ENCODE measurements at places on chromosomes 16 and 17.

GRCh38 chr17:34423978-34424813, 61.2 kb upstream of the CCL1 start:
- DNase-seq: no peak

DNA sequence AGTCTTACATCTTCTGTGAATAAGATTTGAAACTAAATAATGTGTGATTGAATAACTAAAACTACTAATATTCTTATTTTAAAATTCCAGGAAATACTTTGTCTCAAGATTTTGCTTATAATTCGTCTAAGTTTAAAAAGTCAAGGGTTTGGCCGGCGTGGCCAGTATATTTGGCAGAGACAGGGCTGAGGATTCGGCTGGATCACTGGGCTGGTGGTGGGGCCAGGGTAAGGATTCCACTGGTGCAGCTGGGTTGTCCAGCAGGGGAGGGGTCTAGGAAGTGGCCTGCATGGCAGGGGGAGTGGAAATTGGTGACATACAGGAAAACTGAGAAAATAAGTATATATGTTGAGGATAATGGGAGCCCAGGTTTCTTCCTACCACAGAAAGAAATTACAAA, 75.7 kb downstream of the MYO1D start:
- no peak for DNase-seq

- peak; percentile 50 for DNase-seq
Measured at GRCh38 chr17:41705271-41705991, 6.7 kb upstream of the GAST start.

DNA sequence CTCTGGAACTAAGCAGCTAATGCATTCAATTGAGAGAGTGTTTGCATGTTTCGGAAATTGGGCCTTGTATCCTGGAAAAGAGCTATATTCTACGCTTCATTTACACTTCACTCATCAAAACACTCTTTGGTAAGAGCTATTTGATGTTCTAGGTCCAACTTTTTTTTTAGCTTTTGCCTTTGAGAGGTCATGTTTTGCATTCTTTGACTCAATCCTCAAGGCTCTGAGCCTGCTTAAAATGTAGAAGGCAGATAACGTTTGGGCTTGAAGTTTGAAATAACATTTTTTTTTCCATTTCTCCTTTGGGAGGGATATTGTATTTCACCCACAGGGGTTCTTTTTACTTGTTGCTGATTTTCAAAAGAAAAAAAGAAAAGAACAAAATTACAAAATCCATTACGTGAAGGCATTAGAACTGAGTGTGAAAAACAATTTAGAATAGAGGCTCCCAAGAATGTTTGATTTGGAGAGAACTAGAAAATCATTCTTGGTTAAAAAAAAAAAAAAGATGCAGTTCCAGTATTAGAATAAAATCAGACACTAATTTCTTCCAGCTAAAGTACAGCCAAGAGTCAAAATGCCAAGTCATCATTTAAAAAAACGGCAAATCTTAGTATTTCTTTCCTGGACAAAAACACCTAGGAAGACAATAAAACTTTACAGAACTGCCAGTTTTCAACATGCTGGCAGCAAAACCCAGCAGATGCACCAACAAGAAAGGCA, 268.5 kb downstream of the GRIN2A start:
- DNase-seq: no peak

- DNase-seq: no peak
Measured at GRCh38 chr16:65126845-65127624, 5.2 kb upstream of the CDH11 start.

DNA sequence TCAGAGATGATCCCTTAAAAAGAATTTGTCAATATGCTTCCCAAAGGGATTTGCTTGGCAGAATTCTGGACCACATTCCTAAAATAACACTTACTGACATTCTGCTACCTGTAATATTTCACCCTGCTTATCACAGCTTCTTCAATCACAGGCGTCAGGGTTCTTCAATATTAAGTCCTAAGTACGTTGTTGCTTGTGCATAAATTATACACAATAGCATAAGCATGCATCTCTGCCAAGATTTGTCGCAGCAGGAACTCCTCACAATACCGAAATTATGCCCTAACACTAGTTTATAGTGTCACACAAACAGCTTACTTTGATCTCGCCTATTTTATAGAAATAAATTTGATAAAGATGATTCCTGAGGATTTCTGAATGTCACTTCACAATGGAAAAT, 48.9 kb downstream of the UBE2G1 start:
- DNase-seq: no peak

DNA sequence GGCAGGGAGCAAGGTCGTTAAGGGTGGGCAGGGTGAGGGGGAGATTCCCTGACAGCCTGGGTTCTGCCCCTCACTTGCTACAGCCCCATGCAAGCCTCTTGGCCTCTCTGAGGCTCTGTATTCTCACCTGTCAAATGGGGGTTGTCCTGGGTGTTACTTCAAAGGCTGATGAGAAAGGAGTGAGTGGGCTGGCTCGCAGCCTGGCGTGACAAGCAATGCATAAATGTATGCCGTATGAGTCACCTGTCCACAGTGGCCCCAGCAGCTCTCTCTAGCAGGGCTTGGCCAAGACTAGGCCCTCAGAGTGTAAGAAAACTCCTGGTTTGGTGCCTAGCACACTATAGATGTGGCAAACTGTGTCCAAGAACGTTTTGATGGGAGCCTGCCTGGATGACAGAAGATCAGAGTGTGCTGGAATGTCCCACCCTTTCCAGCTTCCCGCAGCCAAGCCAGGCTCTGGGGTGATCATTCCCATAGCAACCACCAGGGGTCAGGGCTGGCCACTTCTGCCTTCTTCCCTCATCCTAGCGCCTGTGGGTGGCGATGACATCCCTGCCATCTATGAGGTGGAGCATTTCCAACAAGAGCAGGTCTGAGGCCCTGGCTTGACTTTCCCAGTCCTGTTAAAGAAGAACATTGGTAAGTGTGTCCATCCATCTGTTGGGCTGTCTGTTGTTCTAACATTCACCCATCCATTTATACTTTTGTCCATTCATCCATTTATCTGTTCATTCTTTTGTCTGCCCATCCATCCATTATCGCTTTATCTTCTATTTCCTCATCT, 37.2 kb upstream of the ADGRG1 start:
- peak; percentile 73 for DNase-seq

DNA sequence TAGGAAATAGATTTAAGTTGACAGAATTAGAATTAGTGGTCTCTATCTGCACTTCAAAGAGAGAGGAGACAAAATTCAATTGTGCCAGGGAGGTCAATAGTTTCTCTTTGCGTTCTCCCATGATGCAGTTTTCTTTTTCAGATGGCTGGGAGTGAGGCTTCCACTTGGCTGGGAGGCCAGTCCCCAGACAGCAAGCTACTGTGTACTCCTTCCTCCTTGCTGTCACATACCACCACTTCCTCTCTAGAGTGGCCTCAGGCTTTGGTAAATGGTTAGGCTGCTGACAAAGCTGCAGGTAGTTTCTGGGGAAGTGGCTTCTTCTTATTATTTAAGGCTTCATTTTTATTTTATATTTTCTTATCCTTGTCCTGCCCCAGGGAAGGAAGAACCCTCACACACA, 106.2 kb upstream of the HS3ST4 start:
- no peak for DNase-seq

DNA sequence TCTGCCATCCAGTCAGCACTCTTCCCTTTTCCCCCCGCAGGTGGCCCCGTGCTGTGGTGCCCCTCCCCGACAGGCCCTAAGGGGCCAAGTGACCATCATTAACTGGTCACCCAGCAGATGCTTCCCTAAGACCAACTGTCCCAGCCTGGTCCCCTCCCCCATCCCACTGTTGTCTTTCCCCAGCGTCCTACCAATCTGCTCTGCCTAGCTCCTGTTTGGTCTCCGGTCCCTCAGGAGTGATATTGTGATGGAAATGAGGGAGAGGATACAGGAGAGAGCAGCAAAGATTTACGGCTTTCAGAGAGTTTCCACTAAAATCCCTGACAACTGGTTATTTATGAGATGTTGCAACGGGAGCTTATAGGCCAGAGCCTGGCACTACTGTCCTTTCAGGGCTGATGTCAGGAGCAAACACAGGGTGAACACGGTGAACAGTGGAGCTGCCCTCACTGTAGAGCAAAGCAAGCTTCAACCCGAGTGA, 1.4 kb upstream of the TTLL6 start:
- DNase-seq: no peak

DNA sequence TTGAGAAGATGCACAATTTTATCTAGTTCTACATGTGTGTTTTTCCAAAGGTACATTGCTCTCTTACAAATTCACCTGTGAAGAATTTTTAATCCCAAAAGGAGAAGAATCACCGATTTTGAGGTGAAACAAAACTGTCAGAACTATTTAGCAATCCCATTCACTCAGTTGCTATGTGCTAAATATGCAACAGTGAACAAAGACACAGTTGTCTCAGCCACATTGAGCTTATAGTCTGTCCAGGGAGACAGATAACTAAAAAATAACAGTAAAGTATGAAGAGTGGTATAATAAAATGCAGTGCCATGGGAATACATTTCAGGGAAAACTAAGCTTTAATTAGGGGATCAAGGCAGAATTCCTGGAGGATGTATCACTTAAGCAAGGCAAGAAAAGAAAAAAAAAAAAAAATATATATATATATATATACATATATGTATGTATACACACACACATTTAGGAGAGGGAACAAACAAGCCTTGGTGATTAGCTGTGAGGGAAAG, 110.4 kb downstream of the SPAG9 start:
- DNase-seq: peak; percentile 36

GRCh38 chr16:24539850-24540601, 660 bp downstream of the RBBP6 start:
- peak; percentile 44 for DNase-seq

- no peak for DNase-seq
Measured at GRCh38 chr16:81748476-81749198, 30.5 kb upstream of the PLCG2 start.

GRCh38 chr16:88015806-88016140, 64.5 kb downstream of the BANP start:
- no peak for DNase-seq

DNA sequence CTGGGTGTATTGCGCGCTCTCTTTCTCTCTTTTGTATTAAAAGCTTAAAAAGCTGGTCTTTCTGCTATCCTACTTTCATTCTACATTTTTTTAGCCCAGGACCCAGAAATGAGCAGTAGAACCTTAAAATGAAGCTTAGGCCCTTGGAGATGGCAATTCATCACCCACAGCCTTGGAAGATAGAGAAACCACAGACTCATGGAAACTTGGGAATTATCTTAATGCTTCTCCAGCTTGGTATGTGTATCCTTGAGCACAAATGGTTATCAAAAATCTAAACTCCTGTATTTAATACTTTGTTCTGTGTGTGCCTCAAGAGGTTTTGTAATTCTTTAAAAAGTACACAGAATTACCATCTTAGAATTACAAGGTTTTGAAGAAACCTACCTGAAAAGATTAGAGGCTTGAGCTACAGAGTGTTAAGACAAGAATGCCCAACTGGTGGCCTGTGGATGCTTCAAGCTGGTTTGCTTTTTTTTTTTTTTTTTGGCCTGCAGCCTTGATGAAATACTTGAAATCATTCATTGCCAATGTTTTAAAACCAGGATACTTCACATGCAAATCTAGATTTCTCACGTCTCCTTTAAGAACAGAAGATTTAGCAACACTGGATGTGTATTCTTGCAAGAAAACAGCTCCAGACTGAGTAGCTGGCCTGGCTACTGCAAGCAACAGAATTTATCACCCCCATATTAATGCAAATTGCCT, 105.0 kb downstream of the XYLT1 start:
- DNase-seq: peak; percentile 65

DNA sequence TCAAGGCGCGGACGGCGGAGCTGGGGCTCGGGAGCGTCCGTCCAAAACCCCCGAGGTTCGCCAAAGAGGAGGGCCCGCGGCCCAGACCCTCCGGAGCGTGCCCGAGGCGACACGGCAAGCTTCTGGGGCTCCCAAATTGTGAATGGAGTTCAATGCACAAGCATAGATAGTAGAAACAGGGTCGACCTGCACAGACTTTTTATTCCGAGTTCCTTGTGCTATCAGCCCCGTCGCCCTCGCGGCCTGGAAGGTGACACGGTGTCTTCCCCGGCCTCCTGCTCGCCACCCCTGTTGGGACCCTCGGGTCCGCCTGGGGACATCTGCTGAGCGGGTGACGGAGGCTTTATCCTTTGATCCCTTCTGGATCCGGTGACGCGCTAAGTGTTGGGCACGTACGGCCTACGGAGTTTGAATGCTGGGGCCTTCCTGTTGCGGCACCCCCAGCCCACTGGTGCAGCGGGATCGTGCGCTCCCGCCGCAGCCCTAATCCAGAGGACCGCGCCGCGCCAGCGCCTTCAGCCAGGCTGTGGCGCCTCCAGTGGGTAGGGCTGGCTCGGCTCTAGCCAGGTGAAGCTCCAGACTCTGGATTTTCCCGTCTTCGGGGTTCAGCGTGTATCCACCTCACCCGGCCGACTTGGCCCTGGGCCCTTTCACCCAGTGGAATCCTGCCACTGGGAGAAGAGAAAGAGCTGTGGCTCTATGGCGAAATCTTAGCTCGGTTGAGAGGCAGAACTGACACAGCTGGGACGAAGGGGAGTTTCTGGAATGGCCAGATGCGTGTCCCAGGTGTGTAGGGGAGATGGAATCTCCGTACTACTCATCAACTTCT, 17.0 kb upstream of the NTN1 start:
- no peak for DNase-seq

GRCh38 chr16:24337013-24337412, 80.9 kb downstream of the CACNG3 start:
- DNase-seq: no peak

DNA sequence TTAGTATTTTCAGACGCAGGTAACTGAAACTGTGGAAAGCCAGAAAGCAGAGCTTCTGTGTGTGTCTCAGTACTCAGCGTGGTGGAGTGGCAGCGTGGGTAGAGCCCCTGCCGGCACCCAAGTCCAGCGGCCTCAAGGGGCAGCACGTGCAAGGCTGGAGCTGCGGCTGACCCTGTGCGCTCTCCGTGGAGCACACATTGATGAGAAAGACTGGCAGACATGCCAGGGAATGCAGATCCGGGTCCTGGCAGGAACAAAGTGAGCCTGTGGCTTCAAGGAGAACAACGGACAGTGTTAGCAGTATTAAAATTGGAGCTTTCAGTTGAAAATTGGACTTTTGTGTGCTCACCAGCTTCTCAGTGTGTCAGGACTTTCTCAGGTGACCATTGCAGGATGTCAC, 23.3 kb downstream of the ZC3H18 start:
- no peak for DNase-seq

- no peak for DNase-seq
Measured at GRCh38 chr17:71899317-71899716, 221.5 kb upstream of the SOX9 start.

GRCh38 chr17:41518789-41519449, at the start of gene KRT15:
TSS of gene KRT15 (minus strand) at chr17:41518890. CDS start at chr17:41518827, 63 bp downstream.
- DNase-seq: no peak
